ENCODE measurements at places on chromosomes 7 and 10.
A peak's percentile ranks its signal among the peaks of the same experiment; 100 is the strongest.

DNA sequence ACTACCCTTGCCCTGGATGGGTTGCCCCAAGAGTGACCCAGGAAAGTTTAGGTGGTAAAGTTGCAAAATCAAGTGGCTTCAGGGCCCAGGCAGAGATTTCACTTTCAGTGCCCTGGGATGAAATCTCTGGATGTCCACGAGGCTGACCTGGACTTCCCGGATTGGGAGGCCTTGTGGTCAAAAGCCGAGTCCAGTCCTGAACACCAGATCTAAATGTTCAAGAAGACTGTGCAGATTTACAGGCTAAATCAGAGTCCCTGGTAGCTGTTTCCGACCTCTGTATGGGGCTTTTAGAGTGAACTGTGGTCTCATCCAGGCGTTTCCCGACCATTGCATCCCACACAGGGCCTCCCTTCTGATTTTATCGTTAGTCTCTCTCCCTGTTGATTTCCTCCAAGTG lies 95.3 kb downstream of the WDR11 start:
- DNase-seq = no peak

DNA sequence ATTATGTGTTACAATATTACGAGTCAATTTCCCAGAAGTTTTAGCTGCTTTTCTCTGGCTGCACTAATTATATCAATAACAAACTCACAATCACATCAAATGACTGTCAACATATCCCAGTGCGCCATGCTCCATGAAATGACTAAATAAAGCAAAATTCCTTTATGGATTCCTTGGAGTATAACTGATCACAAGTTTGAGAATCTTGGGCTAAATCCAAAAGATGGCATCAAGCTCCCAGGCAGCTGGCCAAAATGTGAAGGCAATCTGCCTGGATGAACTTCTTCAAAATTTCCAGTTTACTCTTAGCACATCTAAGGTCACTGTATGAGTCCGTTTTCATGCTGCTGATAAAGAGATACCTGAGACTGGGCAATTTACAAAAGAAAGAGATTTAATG lies 210.8 kb downstream of the CCSER2 start:
- DNase-seq = no peak

DNA sequence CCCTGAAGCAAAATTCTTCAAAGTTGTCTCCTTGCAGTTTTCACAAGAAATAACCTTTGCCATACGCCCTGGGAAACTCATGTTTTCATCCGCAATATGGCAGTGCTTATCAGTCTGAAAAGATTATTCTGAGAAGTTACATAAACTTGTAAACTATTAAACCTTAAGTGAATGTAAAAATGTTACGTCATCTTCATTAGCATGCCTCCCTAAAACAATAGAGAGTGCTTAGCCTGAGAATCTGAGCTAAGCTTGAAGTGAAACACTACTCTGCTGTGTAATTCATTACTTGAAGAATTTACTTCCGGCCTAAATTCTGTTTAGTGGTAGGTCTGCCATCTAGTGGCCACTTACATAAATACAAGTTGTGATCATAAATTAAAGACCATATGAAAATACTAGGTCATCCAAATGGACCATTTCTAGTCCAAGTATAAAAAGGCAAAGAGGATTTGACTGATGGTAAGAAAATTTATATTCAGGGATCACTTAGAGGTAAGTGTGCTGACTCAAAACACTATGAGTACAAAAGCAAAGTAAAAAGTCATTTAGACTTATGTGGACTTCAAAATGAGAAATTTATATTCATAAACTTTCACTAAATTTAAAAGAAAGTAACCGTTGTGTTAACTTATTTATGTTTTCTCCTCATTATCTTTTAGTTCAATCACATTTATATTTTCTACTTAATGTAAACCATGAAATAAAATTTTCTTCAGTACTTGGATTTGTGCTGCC lies 745.1 kb upstream of the LRRTM3 start:
- peak; percentile 12 for DNase-seq

DNA sequence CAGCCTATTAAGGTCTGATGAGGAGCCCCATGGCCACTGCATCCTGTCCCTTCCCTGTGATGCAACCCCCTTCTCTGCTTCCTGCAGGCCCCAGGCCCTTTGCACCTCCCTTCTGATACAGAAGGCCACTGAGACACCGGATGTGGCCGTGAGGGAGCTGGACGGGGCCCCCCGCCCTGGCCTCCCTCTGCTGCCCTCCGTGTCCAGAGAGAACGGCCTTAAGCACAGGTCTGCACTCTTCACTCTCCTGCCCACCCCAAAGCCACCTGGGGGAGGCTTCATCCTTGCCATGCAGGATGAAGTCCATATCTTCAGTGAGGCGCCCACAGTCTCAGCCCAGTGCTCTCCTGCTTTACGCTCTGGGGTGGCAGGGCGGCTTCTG lies 86.9 kb upstream of the GNA12 start:
- DNase-seq = no peak

DNA sequence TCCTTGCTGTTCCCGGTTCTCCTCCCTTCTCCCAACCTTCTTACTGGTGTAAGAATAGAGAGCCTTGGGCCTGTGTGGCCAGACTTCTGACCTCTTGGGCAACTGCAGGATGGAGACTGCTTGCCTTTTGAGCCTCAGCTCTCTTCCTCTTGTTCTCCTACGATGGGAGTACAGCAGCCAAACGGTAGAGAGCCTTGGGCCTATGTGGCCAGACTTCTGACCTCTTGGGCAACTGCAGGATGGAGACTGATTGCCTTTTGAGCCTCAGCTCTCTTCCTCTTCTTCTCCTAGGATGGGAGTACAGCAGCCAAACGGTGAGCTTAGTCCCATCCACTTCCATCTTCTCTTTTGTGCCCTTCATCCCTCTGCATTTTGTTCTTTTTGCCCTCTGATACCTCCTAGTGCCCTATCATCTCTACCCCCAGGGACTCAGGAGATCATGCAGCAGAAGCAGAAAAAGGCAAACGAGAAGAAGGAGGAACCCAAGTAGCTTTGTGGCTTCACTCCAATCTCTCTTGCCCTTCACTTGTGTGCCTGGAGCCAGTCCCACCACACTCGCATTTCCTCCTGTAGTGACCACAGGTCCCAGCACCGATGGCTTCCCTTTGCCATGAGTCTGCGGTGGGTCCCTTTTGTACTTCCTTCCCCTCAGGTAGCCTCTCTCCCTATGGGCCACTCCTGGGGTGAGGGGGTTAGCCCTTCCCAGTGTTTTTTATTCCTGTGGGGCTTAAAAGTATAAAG lies 15.3 kb downstream of the SLC25A13 start:
- DNase-seq = no peak

DNA sequence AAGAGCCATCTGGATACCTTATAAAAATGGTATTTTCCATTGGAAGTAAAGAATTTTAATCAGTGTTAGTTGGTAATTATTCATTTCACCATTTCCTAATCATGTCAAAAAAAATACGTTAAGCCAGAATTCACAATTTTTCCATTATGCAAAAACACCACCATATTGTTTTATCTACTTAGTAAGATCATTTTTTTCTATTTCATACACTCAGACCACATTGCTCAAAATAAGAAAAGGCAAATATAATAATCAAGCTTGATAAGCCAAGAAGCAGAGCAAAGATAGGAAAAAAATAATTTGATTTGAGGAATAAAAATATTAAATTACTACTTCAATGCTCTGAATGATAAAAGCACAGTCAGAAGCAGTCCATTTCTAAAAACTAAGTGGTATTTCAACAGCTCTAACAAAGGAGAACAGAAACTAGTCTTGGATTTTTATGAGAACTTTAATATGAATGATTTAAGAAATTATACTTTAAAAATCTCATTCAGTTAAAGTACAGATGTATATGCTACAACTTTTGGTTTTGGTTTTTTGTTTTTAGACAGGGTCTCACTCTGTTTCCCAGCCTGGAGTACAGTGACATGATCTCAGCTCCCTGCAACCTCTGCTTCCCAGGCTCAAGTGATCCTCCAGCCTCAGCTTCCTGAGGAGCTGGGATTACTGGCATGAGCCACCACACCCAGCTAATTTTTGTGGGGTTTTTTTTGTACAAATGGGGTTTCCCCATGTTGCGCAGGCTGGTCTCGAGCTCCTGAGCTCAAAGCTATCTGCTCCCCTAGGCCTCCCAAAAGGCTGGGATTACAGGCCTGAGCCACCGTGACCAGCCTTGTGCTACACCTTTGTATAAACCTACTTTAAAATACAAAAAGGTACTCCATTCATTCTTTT lies 46.6 kb downstream of the LRRN3 start:
- DNase-seq = no peak

- no peak for DNase-seq
Measured at GRCh38 chr10:7802606-7803005, 14.6 kb downstream of the ATP5F1C start.

GRCh38 chr7:146875237-146875785 lies 758.7 kb downstream of the CNTNAP2 start:
- DNase-seq = no peak

GRCh38 chr10:5442065-5442989 lies 30.0 kb downstream of the NET1 start:
- DNase-seq = peak; percentile 73

DNA sequence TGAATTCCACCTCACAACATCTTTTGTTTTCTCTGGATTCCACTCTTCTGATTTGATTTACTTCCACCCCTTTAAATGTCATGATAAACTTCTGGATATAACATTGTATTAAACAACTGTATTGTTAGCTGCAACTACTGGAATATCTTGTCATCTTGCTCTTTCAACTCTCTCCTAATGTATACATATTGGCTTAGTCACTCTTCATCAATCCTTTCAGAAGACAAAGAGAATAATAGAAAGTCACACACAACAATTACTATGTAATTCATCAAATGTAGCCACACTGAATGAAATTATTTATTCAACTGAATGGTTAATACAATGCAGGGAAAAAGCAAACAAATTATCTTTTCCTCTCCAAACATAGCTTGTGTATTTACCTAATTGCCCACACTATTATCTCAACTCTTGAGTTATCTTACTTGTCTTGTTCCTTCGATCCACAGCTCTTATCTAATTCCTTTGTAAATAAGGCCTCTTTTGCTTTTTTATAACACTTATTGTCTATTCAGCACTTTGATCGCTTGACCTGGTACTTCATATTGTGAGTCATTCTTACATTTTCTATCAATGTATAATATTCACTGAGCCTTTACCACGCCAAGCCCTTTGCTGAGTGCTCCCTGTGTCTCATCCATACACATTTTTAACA lies 16.7 kb downstream of the SEMA3A start:
- DNase-seq = no peak

- peak; percentile 49 for DNase-seq
Measured at GRCh38 chr7:100516135-100516812, 22.7 kb upstream of the AGFG2 start.

GRCh38 chr7:54846273-54846672 lies 87.3 kb upstream of the SEC61G start:
- no peak for DNase-seq
